ENCODE measurements at places on chromosomes 6 and 20. TPM values are rescaled to one million over a fixed set of nuclear protein-coding genes. Genes with fewer than 3 reads are reported as not detected.

The SSTR4 gene
- not detected for total RNA-seq

The SEMG2 gene
- total RNA-seq: not detected

The MEI4 gene
- total RNA-seq: not detected

The CGA gene
- total RNA-seq: not detected

The PFDN6 gene
- 78.5 TPM for total RNA-seq

The ZSCAN31 gene
- 1.6 TPM for total RNA-seq

The ADGRF4 gene
- not detected for total RNA-seq

The FOXC1 gene
- 0.05 TPM for total RNA-seq

The BTN1A1 gene
- not detected for total RNA-seq

The KIAA1755 gene
- not detected for total RNA-seq

GRCh38 chr6:81758221-81758620 lies 5.7 kb upstream of the TENT5A start:
- DNase-seq: no peak

- no peak for DNase-seq
These were observed 62.2 kb downstream of the CD164 start for GRCh38 chr6:109320072-109320471.

GRCh38 chr6:20013066-20013861 lies 176.1 kb downstream of the ID4 start:
- DNase-seq: no peak

DNA sequence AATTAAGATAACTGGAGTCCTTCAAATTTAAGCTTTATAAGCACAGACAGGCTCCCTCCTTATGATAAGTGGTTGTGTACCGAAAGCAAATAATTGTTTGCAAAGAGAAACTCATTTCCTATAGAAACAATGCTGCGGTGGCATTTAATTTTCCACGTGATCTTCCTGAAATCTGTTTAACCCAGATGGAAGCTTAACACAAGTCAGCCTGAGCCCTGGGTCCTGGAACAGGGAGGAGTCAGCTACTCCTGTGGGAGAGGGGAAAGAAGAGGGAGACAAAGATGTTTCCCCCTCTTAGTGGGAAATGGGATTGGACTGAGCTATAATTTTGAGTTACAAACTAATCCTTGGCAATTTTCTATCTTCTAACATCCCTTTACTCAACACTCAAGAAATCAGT lies 136.5 kb downstream of the ELOVL4 start:
- no peak for DNase-seq

- DNase-seq: no peak
These were observed 355.9 kb downstream of the PREX1 start for GRCh38 chr20:48471759-48472408.

DNA sequence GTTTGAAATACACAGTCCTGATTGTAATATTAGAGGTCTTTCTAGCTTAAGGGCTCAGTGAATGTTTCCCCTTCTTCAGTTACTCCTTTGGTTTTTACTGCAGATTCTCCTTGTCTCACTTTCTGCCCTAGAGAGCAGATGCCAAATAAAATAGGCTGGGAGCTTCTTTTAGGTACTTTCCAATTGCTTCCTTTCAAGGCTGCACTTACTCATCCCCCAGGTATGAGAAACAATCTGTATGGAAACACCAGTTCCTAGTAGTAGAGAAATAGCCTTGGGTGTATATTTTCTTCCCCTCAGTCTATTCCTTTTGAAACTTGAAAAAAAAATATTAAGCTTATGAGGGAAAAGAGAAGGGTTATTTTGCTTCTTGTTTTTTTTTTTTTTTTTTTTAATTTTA lies 139.7 kb downstream of the PAK5 start:
- DNase-seq: no peak

DNA sequence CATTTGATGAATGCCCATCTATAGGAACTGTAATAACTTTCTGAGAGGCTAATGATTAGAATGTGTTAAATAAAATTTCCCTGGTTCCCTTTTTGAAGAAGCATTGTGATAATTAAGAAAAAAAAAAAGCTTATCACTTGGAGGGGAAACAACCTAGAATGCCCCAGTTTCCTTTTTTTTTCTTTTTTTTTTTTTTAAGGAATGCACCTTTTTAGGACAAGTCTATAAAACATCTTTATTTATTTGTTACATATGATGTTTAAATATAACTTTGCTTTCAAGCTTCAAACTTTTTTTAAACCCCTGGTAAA lies 7.3 kb upstream of the MRPS10 start:
- no peak for DNase-seq

GRCh38 chr6:21596145-21596948 lies 2.8 kb downstream of the SOX4 start:
- peak; percentile 18 for DNase-seq

DNA sequence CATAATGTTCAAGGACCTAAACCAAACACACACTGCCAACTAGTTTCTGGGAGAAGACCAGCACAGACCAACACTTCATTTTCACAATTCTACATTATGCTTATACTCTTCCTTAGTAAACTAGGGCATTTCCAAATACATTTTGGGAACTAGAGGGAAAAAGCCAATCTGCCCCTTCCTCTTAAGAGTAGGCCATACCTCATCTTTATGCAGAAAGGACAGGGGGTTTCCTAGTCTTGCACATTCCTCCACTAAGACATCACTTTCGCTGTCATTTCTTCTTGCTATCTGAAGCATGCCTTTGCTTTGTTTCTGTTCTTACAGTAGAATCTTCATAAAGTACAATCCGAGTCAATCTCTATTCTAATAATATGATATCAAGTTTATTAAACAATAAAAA lies 105.7 kb downstream of the SMLR1 start:
- DNase-seq: no peak

DNA sequence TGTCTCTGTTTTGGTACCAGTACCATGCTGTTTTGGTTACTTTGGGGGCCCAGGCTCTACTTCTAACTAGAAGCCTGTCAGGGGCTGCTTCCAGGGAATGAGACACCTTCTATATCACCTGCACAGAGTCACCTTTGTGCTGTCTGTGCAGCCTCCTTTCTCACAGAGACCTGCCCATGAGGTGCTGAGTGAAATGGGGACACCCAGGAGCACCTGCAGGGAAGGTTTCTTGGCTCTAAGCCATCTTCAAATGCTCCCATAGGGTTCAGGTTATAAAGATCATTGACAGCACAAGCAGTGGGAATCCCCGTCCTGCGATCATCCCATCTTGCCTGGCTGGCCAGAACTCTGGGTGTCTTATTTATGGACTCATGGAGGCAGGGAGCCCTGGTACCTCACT lies 19.1 kb downstream of the GABRR2 start:
- DNase-seq: no peak

GRCh38 chr6:107657755-107658461 lies 166.2 kb downstream of the SCML4 start:
- peak; percentile 84 for DNase-seq

DNA sequence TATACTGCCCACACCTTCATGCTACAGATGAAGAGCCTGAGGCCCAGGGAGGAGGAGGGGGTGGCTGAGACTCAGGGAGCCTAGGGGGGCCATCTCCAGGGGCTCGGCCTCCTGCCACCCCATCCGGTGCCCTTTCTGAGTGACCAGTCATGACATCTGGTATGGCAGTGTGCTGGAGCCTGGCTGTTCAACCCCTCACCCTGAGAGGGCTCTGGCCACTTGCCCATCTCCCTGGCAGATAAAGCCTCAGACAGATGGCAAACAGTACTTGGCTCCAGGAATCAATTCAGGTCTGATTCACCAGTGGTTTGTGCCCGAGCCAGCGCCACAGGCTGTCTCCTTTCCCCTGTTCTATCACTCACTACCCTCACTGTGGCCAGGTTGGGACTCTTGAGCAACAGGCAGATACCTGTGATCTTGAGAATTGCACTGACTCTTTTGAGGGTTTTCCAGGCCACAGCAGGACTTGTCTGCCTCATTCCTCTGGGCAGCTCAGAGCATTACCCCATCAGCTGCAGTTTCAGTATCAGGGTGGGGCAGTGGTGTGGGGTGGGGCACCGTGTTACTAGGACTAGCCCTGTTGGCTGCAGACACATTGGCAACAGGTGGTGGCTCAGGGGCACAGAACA lies 22.8 kb downstream of the SRSF3 start:
- peak; percentile 35 for DNase-seq
